ENCODE measurements at places on chromosomes 3 and 15.

GRCh38 chr3:7854266-7854665 is 647.4 kb upstream of the LMCD1 start:
- no peak for DNase-seq

DNA sequence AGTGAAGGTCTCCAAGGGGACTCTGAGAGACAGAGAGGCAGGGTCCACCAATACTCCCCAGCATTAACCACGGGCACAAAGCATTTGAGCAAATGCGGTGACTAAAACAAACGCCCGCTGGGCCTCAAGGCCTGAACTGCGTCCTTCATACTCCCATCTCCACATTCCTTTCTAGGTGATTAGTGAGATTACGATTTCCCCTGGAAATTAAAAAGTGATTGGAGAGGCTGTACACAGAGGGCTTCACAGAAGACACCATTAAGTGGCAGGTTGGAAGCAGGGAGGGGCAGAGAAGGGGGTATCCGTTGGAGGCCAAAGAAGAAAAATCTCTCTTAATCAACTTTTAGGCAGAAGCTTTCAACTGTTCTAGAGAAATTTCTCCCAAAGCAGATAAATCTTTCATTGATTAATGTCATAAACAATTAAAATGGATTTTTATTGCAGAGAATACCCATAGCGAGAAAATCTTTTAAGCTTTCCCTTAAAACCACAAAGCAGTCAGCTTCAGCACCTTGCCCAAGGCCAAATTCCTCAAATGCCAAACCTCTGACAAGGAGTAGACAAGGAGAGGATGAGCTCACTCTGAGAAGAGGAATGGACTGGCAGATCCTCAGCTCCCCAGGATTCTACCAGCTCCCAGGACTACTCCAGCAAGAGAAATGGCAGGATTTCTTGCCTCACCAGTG is 38.2 kb downstream of the MB21D2 start:
- DNase-seq = no peak

GRCh38 chr3:24067483-24067882 is 122.4 kb downstream of the NR1D2 start:
- no peak for DNase-seq

- DNase-seq = no peak
These were observed 26.7 kb downstream of the SACM1L start for GRCh38 chr3:45715945-45716344.

DNA sequence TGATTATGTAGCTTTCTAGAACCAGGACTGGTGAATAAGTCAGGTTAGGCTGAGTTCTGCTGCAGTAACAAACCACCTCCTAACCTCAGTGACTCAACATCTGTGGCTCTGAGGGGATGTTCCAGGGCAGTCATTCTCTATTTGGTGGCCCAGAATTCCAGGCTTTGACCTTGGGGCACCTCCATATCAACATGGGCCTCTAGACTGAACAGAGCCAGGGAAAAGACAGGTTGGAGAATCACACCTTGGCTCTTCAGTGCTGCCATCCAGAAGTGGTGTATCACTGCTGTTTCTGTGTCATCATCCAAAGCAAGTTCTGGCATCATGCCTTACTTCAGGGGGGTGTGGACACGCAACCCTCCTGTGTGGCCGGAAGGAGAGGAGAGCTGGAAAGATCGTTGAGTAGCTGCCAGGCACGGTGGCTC is 15.3 kb downstream of the ZBTB47 start:
- no peak for DNase-seq

DNA sequence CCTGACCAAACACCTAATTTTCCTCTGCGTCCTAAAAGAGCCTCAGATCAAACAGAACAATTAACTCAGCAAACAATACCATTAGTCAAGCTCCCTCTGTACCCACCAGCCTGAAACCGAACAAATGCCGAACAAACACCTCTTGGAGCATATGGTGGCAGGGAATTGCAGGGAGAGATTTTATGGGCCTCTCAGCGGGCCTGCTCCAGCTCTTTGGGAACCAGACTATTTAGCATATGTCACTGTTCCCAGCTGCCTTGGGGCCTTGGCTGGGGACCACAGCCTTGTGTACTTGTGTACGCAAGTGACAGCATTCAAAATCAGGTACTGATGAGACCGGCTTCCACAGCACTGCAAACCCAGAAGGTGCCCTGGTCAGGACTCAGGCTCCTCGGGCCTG is 388.8 kb upstream of the PPP2R3A start:
- no peak for DNase-seq

DNA sequence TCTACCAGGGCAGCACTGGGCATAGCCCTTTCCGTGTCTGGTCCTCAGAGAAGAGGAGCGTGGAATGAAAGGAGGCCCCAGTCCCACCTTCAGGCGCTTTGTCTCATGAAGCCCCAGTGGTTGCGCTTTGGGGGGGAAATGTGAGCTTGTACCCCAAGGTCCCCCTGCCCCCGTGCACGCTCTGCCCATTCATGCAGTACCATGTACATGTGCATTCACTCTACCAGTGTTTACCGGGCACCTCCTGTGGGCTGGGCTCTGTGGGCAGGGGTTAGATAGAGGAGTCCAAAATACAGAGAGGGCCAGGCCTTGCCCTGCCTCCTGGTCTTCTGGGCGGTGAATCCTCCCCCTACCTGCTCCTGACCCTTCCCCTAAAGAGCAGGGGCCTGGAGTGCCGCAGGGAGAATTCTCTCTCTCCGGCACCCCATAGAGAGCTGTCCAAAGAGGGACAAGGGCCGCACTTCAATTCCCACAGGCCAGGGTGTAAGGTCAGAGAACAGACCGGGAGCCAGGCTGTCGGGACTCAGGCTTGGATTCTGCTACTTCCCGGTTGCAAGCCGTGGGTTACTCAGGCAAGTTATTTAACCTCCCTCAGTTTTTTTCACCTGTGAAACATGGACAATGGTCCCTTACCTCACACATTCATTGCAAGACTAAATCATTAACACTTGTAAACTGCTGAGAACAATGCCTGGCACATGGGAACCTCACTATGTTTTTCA is 153.4 kb downstream of the MEGF11 start:
- no peak for DNase-seq

- no peak for DNase-seq
These were observed 322.9 kb upstream of the MDFIC2 start for GRCh38 chr3:70635301-70635700.

DNA sequence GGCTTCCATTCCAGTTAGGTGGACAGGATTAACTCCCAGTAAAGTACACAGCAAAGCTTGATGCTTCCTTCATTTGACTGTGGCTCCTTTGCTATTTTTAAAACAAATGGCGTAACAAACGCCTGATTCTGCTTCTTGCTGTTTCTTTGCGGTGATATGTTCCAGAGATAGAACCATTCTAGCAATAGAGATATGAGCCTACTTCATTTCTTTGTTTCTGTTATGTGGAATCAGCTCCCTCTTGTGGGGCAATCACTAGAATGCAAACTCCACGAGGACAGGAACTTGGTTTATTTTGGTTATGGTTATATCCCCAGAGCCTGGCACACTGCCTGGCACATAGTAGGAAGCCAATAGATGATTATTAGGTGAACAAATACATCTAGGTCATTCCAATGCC is 122.6 kb upstream of the SLC6A11 start:
- DNase-seq = no peak

DNA sequence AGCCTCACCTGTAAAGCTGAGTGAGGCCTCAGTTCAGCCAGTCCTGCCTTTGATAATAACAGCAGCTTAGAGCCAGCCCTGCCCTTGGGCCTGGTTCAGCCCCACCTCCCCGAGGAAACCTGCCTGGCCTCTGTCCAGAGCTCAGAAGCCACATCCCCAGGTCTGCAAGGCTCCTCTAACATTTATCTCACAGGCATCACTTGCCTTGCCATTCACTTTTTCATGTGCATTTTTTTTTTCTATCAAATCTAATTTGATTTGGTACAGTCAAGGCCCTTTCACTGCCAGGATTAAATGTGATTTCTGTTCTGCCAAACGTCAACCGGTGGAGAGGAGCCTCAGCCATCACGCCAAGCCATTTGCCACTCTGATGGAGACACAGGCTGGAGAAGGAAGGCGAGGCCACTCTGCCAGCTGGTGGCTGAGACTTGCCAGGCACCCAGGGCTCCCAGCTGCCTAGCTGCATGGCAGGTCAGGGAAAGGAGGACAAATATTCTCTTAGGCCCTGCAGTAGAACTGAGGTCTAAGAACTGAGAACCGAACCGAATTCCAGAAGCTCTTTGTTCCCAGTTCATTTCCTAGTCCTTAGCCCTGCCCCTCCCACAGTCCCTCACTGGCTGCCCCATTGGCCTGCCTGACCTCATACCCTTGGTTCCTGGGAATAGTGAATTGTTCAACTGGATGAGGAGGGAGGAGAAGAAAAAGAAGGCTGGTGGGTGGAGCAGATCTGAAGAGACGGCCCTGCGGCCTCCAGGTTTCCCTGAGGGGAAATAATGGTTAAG is 76.4 kb downstream of the SPSB4 start:
- no peak for DNase-seq

DNA sequence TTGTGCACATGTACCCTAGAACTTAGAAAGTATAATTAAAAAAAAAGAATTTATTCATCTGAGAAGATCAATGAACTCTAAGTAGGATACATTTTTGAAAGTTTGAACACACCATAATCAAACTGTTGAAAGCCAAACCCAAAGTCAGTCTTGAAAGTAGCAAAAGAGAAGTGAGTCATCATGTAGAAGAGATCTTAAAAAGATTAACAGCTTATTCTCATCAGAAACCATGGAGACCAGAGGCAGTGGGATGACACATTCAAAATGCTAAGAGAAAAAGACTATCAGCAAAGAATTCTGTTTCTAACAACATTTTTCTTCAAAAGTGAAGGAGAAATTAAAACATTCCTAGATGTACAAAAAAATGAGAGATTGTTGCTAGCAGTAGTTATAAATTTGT is 60.7 kb downstream of the TIMP4 start:
- DNase-seq = no peak
